ENCODE measurements at places on chromosomes 1 and 21.

DNA sequence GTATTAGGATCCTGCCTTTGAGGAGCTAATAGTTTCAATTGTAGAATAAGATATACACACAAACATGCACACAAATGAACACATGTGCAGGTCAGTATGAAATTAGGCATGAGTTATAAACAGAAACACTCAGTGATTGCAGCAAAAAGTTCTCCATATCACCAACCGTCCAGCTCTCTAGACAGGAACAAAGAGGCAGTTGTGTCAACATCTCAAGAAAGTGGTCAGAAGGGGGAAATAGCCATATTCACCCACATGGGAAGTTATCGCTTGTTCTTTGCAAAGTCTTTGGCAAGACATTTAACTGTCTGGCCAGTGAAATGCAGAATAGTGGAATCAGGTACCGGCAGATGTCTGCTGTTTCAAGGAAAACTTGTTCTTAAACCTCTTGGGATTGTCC is 29.4 kb upstream of the PIGC start:
- DNase-seq: no peak

- peak; percentile 34 for DNase-seq
Observed at GRCh38 chr1:19606817-19607642, 37.1 kb upstream of the NBL1 start.

DNA sequence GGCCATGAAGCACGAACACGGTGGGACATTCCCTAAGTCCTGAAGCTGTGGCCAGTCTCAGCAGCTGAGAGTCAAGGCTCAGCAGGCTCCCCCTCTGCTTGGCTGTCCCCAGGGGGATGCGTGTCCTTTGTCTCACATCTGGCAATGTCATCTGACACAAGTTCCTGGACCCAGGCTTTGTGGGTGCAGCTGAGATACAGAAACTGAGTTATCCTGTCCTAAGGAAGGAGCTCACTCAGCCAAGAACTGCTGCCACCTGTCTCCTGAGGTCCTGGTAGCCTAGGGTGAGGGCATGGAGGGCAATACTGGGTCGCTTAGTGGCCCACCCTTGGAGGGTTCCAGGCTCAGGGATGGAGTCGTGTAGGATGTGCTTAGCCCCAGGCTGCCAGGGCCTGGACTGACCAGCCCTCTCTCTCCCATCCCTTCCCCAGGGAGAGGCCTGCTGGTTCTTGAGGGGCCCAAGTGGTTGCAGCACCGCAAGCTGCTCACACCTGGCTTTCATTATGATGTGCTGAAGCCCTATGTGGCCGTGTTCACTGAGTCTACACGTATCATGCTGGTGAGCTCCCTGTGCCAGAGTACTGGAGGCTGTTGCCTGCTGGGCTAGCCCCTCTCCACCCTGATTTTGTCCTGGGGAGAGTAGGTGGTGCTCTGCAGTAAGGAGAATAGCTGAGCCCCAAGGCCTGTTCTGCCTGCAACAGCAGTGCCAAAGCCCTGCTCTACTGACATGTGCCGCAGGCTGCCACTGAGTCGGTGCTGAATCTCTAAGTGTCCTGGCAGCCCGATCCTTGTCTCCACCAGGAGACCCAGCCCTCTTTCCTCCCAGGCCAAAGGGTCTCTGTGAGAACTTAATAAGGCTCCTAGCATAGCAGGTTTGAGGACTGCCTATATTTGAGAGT is 13.5 kb downstream of the CYP4B1 start:
- DNase-seq: no peak

DNA sequence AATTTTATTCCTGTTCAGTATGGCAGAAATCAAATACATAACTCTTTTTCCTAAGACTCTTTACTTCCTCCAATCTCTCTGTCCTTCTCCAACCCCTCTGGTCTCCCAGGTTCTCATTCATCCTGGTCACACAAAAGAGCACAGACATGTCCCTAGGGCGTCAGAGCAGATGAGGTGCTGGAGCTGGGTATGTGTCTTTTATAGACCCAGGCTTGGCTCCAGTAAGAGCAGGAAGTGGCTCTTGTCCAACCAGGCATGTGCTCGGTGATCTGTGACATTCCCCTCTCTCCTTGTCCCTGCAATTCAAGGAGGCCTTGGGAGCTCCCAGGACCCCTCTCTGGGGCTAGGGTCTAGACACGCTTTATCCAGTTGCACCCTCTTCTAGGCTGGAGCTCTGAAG is 18.0 kb upstream of the LCE2D start:
- no peak for DNase-seq

DNA sequence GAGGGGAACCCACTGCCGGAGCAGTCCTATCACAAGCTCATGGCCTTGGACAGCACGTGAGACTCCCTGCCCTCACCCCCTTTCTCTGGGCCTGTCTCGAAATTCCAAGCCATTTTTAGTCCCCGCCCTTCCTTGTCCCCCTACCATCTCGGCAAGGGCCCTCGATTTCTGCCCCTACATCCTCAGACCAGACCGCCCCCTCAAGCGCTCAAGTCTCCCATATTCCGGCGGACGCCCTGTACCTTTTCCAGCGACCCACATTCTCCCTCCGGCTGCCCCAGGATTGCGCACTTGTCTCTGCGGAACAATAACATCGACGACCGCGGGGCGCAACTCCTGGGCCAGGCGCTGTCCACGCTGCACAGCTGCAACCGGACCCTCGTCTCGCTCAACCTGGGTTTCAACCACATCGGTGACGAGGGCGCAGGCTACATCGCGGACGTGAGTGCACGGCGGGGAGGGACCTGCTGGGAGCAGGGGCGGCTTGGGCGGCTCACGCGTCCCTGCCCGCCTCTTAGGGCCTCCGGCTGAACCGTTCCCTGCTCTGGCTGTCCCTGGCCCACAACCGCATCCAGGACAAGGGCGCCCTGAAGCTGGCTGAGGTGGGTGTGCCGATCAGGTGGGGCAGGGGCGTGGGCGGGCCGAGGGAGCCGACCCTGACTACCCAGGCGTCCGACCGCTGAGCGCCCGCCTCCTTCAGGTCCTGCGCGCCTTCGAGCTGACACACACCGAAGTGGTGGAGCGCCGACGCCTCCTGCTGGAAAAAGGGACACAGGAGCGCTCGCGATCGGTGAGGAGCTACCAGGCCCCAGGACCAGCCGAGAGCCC is 7.0 kb downstream of the LRRC71 start:
- DNase-seq: peak; percentile 95

GRCh38 chr1:229159668-229160544 is 111.0 kb upstream of the RAB4A start:
- DNase-seq: peak; percentile 14

GRCh38 chr1:178335426-178335825 is 161.3 kb downstream of the CLEC20A start:
- DNase-seq: no peak

Measured in osteoblast (primary cell).